ENCODE measurements at places on chromosomes 2 and 18.
A peak's percentile ranks its signal among the peaks of the same experiment; 100 is the strongest.

DNA sequence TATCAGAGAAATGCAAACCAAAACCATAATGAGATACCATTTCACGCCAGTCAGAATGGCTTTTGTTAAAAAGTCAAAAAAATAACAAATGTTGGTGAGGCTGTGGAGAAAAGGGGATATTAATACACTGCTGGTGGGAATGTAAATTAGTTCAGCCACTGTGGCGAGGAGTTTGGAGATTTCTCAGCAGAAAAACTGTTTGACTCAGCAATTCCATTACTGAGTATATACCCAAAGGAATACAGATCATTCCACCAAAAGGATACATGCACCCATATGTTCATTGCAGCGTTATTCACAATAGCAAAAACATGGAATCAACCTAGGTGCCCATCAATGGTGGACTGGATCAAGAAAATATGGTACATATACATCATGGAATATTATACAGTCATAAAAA lies 54.5 kb upstream of the WDR75 start:
- DNase-seq, result no peak

DNA sequence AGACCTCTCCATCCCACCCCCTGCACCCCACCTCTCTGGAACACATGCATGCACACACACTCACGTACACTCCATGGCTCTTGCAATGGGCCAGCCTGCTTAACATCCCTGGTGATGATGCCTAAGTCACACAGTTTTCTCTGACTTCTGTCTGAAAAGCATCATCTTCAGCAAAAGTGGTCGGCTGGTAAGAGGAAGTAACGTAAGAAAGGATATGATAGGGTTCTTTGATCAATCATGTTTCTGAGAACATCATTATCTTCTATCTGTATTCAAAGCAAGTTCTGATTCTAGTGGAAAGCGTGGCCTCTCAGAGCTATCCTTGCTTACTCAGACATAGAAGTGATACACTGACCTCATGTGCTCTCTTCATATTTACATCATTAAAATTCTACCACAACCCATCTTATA lies 11.4 kb upstream of the NDUFV2 start:
- DNase-seq, result peak; percentile 47

DNA sequence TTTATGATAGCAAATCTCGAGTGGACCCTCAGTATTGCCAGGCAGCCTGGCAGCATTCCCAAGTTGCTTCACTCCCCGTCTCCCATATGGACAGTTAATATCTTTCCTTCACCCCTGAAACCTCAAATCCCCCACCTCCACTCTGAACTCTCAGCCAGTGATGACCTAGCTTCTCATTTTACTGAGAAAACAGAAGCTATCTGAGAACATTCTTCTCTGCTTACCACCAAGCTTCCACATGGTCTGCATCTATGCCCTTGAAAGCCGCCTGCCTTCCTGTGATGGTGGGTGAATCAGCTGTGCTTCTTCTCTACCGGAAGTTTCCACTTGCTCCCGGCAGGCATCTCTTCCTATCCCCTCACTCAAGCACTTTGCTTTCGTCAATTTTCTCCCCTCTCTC lies 529.2 kb downstream of the EPHA4 start:
- no peak for DNase-seq

GRCh38 chr2:25606892-25607291 lies 66.5 kb downstream of the DTNB start:
- DNase-seq, result no peak

GRCh38 chr2:212926940-212927339 lies 224.5 kb downstream of the IKZF2 start:
- DNase-seq, result no peak

DNA sequence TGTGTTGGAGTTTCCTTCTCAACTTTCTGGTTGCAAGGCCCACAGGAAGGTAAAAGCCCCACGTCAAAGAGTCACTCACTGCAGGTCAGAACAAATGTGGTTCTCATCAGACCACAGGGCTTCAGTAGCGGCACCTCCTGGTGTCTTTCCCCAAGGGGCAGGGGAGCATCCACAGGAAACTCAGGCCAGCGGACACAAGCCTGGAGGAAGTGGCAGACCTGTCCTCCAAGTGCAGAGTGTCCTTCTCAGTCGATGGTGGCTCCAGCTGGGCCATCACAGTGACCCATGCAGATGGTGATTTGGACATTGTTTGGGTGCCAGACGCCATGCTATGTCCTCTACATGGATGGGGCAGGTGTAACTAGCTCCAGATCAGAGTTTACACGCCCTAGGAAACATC lies 84.9 kb downstream of the ACKR3 start:
- no peak for DNase-seq

DNA sequence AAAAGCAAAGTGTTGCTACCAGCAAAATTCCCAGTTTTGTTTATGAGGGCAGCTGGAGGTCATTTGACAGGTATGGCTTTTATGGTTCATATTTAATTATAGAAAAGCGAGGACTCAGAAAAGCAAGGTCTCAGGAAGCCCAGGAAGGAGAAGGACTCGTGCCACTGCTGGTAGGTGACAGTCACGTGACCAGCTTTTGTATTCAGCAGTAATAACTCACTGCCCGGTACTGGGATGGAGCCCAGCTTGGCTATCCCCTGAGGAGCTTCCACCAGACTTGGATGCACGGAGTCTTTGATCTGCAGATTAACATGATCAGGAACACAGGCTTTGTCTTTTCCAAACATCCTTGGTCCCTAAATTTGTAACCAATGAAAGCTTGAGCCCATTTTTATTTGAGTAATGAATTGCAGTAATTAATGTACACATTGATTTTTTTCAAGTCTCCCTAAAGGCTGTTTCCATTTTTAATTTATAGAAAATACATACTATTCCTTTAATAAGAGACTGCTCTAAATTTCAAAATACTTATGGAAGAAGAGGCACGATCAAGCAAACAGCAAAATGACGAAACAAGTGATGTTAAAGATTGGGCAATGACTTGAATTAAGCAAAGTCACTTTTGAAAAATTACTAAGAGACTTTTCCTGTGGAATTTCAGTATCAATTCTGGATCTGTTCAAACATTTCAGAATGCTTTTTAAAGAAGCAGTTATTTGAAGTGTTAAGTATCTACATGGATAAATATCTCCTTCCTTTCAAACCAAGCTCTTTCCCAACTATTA lies 251.7 kb upstream of the HNRNPA3 start:
- DNase-seq, result no peak

DNA sequence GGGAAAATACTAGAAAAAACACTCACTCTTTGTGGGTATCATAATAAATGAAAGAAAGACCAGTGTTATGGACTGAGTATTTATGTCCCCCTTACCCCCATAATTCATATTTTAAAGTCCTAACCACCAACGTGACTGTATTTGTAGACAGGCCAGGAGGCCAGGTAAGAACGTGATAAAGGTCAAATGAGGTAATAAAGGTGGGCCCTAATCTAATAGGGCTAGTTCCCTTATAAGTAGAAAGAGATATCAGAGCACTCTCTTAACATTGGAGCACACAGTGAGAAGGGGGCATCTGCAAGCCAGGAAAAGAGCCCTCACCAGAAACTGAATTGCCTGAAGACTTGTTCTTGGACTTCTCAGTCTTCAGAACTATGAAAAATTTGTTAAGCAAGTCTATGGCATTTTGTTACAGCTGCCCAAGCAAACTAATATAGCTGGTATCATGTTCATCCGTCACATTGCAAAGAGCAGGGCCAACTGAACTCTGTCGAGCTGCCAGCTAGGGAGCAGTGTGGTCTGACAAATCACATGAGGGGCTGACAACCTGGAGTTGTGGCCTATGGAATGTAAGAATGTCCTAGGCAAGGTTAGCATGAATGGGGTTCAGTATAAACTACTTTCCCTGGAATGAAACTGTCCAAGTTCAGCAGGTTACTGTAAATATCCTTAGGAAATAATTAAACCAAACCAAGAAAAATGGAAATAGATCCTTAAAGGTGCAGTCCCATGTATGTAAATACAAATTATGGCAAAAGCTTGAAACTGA lies 280.9 kb downstream of the ZNF385B start:
- DNase-seq, result no peak

- DNase-seq, result no peak
Measured at GRCh38 chr2:188089901-188090300, 201.8 kb upstream of the GULP1 start.

- DNase-seq, result no peak
Measured at GRCh38 chr2:234981197-234982095, 29.6 kb downstream of the SH3BP4 start.

Measured in activated CD4-positive, alpha-beta T cell treated with anti-CD3 and anti-CD28 coated beads for 4 hours (primary cell).